ENCODE measurements at places on chromosomes 7 and 10.

GRCh38 chr10:72321248-72322029 lies 33.3 kb downstream of the DNAJB12 start:
- no peak for DNase-seq

GRCh38 chr7:122307228-122307621 lies 2.7 kb upstream of the FEZF1 start:
- no peak for DNase-seq

DNA sequence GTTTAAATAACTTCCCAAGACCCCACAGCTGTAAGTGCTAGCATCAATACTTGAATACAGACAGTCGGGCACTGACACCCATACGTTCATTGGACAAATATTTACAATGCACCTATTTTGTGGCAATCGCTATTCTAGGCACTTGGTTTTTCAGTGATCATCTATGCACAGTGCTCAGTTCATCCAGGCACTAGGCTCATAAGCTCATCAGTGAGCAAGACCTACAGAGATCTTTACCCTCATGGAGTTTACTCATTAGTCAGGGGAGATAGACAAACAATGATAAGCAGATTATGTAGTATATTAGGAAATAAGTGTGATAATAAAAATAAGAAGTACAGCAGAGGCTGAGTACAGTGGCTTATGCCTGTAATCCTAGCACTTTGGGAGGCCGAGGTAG lies 7.6 kb upstream of the DHTKD1 start:
- no peak for DNase-seq

DNA sequence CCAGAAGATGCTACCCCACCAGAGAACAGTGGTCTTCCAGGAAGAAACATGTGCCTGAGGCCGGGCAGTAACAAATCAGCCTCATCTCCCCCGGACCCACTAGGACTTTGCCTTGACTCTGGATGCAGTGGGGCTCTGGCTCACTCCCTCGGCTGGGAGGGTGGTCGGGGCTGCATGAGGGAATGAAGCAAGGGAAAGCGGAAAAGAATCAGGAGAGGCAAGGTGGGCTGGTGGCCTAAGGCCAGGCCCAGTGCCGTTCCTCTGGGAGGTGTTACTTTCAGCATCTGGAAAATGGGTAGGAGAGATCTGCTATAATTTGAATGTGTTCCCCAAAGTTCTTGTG lies 51.8 kb downstream of the CLEC2L start:
- no peak for DNase-seq

GRCh38 chr7:148241700-148242293 lies 348.8 kb upstream of the C7orf33 start:
- peak; percentile 75 for DNase-seq

DNA sequence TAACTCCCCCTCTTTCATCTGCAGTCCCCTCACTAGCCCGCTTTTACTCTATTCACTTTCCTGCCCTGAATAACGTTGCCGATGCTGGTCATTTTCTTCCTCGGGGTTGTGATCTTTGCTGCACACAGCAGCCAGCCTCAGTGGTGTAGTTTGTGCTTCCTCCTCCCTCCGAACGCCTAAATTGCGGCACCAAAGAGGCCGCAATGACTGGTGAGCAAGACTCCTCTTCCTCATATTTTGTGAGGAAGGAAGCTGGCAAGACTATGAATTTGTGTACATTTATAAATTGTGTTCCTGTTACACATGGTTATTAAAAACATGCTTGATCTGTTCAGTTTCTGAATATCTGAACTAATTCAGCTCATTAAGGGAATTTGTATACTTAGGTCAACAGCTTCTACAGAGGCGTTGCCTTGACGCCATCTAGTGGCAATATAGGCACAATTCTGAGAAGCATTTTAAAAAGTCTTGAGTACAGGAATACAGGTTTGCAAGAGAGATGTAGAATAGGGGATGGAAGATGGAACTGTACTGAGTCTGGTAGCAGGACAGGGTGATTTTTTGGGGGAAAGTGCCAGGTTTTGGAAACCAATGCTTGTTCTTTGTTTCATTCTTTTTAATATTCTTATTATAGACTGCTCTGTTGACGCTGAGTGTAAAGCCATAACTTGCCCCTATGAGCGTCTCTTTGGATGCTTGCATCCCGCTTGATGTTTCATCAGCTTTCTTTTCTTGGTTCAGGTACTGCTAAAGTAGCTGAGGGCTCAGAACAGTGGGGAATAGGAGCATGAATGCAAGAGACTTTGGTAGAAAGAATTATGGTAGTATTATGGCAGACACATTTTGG lies 4.1 kb upstream of the TAS2R5 start:
- peak; percentile 13 for DNase-seq

DNA sequence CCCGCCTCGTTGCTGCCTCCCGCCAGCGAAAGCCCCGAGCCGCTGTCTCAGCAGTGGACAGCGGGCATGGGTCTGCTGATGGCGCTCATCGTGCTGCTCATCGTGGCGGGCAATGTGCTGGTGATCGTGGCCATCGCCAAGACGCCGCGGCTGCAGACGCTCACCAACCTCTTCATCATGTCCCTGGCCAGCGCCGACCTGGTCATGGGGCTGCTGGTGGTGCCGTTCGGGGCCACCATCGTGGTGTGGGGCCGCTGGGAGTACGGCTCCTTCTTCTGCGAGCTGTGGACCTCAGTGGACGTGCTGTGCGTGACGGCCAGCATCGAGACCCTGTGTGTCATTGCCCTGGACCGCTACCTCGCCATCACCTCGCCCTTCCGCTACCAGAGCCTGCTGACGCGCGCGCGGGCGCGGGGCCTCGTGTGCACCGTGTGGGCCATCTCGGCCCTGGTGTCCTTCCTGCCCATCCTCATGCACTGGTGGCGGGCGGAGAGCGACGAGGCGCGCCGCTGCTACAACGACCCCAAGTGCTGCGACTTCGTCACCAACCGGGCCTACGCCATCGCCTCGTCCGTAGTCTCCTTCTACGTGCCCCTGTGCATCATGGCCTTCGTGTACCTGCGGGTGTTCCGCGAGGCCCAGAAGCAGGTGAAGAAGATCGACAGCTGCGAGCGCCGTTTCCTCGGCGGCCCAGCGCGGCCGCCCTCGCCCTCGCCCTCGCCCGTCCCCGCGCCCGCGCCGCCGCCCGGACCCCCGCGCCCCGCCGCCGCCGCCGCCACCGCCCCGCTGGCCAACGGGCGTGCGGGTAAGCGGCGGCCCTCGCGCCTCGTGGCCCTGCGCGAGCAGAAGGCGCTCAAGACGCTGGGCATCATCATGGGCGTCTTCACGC lies 825 bp downstream of the ADRB1 start:
- no peak for DNase-seq

DNA sequence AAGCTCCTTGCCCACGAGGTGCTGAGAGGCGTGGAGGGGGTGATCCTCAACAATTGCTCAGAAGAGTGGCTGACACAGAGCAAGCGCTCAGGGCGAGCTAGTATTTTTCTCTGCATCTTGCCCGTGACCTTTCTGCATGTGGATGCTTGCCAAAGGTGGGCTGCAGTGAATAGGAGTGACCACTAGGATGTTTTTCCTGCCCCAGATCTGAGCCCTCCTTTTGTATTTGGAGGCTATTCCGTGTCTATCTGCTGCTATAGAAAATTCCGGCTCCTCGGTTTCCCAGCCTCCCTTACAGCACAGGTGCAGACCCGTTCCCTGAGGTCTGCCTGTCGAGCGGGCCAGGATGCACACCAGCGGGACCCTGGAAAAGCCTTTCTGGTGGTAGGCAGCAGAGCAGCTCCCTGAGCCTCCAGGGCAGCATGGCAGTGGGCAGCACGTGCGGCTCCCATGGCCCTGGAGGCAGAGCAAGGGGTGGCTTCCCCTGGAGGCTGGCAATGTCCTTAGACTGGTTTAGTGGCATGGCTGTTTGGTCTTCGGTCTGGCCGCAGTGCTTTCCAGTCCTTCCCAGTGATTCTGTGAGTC lies 145.1 kb upstream of the PCBD1 start:
- DNase-seq = no peak

- DNase-seq = no peak
Observed at GRCh38 chr10:63434866-63435854, 30.6 kb downstream of the JMJD1C start.

DNA sequence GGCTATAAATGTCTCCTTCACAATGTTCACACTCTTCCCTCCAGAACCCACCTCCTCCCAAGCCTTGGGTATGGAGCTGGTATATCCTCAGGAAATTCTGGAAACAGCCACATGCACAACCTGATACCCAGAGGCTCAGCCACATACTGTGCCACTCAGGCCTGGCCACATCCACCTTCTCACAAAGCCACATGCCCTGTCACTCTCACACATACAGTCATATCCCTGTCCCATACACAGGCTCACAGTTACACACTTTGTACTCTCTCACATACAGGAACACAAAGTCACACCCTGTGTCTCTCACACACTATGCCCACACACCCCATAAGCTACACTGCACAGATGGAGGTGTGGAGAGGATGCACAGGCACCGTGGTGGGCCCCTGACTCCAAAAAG lies 10.1 kb downstream of the KCNIP2 start:
- no peak for DNase-seq

DNA sequence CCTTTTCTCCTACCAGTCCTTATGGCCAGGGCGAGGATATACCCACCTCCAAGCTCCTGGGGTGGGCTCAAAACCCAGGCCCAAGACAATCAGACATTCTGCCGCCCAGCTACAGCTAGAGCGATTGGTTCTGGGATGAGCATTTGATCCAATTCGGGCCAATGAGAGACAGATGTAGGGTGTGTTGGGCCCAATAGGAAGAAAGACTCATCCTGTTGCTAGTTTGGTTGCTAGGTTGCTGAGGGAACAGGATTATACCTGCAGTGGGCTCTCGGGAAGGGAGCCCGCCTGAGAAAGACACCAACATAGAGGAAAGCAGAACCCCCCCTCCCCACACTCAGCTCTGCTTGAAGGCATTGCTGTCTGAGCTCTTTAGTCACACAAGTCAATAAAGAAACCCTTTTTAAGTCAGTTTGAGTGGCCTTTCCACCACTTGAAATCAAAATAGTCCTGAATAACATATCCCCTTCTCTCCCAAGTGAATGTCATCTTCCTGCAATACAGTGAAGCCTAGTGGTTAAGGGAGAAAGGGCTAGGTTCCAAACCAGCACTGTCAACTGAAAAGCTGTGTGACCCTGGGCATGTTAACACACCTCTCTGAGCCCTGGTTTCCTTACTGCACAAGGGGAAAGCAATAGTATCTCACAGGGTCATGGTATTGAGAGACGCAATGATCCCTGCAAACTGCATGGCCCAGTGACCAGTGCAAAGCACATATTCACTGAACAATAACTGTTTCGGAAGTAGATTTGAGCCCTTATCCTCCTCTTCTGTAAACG lies 21.8 kb downstream of the ITPRIP start:
- no peak for DNase-seq

All from left renal cortex interstitium (tissue), 4 donors.